HCT116 (cell line): ENCODE measurements at places on chromosomes 7 and 10. TPM values are rescaled to one million over a fixed set of nuclear protein-coding genes. Genes with fewer than 3 reads are reported as not detected.

DNA sequence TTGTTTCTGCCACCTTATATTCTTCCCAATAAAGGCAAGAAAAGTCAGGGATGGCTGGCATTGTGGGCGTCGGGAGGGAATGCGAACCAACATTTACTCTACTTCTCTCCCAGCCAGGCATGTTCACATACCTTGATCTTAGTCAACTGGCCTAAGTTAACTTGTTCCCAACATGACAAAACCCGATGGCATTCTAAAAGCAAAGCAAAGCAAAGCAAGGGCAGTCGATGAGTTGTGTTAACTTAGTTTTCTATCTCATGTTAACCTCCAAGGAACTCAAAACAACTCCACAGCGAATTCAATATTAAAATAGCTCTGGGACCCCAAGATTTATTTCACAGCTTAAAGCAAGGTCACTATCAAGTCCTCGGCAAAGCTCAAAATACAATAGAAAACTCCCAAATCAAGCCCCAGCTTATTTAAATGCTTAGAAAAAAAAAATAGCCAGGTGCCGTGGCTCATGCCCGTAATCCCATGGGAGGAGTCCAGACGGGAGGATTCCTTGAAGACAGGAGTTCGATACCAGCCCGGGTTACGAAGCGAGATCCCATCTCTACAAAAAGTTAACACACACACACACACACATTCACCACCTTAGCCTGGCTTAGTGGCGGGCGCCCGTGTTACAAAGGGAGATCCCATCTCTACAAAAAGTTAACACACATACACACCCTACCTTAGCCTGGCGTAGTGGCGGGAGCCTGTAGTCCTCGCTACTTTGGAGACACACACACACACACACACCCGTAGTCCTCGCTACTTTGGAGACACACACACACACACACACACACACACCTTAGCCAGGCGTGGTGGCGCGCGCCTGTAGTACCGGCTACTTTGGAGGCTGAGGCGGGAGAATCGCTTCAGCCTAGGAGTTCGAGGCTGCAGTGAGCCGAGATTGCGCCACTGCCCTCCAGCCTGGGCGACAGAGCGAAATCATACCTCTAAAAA is 901 bp upstream of the CCNY start:
- no peak for DNase-seq

DNA sequence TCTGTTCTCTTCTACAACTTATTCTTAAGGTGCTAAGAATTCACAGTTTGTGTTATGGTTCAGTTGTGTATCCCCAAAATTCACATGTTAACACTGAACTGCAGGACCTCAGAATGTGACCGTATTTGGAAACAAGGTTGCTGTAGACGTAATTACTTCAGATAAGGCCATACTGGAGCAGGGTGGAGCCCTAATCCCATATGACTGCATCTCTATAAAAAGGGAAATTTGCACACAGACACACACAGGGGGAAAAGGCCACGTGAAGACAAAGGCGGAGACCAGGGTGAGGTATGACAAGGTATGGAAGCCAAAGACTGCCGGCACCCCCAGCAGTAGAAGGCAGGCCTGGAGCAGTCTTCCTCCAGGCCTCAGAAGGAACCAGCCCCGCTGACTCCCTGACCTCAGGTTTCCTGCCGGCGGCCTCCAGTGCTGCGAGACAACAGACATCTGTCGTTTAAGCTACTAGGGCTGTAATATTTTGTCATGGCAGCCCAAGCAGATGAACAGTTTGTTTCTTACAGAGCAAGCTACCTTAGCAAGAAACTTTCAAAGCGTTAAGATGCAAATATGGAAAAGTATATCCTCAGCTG is 98.7 kb downstream of the PROSER2 start:
- DNase-seq: no peak

Gene SLC26A5
- 0.15 TPM for total RNA-seq

DNA sequence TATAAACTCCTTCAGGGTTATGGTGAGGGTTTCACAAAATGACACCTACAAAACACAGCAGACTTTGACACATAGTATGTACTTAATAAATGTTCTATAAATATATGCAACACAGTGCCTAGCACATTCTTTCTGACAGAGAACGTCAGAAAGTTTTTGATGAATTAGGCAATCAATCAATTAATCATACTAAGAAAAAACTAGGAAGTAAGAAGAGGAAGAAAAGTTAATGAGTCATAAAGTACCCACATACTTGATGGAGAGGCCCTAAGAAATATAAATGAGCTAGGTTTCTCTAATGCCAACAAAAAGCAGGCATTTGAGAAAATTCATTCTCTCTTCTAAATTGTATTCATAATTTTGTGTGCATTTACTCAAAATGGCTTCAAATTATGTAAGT is 192.7 kb upstream of the VWC2 start:
- no peak for DNase-seq

Gene PNLIPRP3
- not detected for total RNA-seq

DNA sequence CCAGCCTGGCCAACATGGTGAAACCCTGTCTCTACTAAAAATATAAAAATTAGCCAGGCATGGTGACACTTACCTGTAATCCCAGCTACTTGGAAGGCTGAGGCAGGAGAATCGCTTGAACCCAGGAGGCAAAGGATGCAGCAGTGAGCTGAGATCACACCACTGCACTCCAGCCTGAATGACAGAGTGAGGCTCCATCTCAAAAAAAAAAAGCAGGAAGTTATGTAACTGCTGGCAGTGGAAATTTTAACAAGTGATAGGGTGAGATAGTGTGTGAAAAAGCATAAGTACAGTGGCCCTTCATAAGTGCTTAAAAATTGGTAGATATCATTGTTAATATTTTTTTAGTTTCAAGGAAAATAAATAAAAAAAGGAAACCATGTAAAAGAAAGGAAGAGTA is 12.3 kb downstream of the AKR1C3 start:
- DNase-seq: no peak

DNA sequence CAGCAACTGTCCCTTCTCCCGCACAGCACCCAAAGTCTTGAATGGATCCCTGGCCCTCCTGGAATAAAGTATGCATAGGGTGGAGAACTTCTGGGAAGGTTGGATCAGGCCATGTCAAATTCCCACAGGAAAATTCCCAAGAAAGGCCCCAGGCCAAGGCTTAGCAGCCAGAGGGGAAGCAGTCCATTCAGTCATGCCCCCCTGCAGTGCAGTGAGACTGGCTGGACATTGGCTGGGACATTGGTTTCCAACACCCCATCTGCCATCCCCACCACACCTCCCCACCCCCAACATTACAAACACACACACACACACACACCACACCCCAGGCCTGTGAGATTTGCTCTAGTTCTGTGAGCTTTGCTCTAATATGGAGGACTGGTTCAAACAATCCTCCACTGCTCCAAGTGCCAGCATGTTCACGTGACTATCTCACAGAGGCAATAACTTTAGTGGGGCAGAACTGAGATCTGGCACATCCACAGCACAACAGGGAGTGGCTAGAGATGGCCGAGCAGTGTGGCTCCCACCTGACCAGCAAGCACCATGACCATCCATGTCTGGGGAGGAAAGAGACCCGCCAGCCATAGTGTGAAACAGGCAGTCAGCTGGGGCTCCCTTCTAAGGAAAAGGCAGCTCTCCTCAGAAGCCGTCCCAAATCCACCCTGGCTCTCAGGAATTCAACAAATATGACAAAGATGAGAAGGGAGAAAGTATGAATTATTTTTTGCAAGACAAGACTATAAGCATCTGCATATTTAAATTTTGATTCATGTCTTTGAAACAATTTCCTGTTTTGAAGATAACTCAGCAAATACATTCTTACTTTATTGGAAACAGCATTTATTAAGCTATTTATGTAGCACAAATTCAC is 6.7 kb upstream of the FAM170B start:
- no peak for DNase-seq

Gene HHEX
- total RNA-seq: 11.0 TPM

DNA sequence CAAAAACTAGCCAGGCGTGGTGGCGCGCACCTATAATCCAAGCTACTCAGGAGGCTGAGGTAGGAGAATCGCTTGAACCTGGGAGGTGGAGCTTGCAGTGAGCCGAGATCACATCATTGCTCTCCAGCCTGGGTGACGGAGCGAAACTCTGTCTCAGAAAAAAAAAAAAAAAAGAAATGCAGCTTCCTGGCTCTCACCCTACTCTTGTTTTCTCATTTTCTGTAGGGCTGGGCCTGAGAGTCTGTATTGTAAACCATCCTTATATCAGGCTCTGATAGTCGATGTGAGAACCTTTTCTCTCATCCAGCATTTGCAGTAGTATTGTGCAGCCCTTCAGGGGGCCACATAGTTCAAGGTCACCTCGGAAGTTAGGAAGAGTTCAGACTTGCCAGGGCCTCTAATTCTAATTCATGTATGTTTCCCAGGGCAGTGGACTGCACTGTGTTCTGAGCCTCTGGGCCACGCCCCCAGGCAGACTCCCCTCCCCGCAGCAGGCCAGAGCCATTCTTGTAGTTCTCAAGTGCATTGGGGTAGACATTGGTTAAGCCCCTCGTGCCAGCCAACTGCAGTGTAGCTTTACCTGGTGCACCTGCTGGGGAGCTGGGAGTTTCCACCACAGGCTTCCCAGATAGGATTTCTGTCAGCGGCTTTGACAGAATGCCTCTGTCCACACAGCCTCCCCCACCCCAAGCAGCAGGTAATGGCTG is 38.3 kb upstream of the PDCD4 start:
- no peak for DNase-seq

DNA sequence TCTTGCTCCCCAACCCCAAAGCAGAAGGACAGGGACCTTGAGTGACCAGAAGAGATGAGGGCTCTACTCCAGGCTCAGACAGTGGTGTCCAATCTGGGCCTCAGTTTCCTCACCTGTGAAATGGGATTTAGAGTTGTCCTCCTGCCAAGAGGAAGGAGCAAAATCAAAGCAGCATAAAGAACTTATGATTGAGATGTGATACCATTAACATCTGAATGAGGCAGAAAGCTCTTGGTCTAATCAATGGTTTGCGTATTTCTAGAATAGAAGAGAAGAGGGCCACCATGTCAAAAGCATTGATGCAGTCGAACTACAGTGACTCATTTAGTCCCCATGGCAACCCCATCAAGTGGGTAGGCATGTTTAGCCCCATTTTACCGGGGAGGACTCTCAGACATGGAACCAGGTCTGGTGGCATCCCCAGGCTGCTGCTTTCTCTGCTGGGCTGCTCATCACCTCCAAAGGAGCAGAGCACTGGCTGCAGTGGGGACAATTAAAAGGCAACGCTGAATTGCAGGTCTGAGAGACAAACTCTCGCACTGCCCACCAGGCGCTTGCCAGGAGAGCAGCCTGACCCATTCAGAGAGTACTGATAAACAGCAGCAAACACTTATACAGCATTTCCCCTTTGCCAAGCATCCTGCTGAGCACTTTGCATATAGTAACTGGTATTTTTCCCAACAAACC is 175.9 kb downstream of the NEURL1 start:
- no peak for DNase-seq

- no peak for DNase-seq
Observed at GRCh38 chr10:94524146-94524545, 21.4 kb upstream of the HELLS start.

Gene TRA2A
- 122 TPM for total RNA-seq

DNA sequence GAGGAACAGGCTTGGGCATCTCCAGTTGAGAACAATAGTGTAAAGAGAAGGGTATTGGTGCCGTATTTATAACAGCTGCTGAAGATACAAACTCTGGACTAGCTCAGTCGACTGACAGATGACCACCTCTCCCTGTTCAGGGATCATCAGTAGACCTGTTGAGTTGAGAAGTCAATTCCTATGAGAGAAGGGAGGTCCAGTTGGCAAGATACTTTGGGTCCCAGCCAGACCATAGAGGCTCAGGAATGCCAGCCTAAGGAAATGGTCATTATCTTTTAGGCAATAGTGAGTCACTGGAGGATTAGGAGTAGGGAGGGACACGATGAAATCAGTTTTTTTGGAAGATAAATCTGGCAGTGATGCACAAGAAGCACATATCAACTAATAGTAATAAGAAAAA is 202.9 kb downstream of the TRIL start:
- DNase-seq: no peak

Gene CRYGN
- total RNA-seq: not detected

Gene GTF2IRD2
- 9.2 TPM for total RNA-seq

DNA sequence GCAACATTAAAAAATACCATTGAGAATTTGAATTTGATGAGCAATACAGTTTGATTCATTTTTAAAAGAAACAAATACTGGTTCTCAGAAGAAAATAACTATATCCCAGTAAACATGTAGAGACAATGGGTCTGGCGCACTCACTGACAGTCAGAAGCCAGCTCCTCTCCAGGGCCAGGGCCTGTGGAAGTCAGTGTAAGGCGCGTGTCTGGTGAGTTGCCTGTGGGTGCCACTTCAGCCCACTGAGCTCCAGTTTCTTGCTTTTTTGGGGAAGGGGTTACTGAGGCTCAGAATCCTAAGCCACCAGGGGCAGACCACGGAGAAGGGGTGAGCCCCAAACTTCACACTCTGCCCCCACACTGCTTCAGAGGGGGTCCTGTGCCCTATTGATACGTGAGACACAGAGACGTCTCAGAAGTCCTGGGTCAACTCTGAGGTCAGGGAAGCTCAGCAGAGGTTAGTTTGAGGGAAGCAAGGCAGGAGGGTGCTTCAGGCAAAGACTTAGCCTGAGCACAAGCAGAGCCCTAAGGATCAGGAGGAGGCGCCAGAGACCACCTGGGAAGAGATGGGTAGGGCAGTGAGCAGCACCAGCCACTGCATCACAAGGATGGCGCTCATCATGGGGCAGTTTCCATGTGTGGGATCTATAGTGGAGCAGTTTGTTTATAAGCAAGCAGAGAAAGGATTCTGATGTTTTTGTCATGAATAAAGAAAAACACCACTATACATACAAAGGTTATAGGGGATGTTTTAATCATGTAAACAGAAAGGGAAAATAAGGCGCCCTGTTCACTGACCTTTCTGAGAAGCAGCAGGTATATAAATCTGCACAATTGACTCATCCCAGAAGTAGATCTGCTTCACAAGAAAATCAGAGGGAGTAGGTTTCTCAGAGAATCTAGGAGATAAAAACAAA is 95.7 kb downstream of the PKD1L1 start:
- no peak for DNase-seq

Gene KIF11
- total RNA-seq: 33.8 TPM

Gene MUC3A
- 30.8 TPM for total RNA-seq

GRCh38 chr10:59019603-59020002 is 156.8 kb upstream of the PHYHIPL start:
- DNase-seq: no peak

- no peak for DNase-seq
Observed at GRCh38 chr7:118863966-118864365, 639.5 kb downstream of the ANKRD7 start.
